ENCODE measurements at places on chromosomes 1 and 21. TPM values are rescaled to one million over a fixed set of nuclear protein-coding genes. Genes with fewer than 3 reads are reported as not detected.

Gene SLC45A1
- total RNA-seq, result 2.5 TPM

Gene ANGPTL3
- not detected for total RNA-seq

GRCh38 chr1:30196872-30197638, 526.3 kb downstream of the MATN1 start:
- peak; percentile 23 for DNase-seq

DNA sequence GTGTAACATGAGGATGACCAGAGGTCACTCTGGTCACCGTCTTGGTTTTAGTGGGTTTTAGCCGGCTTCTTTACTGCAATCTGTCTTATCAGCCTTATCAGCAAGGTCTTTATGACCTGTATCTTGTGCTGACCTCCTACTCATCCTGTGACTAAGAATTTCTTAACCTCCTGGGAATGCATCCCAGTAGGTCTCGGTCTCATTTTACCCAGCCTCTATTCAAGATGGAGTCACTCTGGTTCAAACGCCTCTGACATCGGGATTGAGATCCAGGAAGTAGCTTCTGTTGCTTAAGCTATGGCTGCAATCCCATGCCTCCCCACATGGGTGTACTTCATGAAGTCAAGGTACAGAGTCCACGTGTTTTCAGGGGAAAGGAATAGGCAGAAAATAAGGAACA, 19.9 kb downstream of the FMN2 start:
- no peak for DNase-seq
